ENCODE measurements at places on chromosomes 7 and 10.

GRCh38 chr7:148773334-148773733, 74.6 kb downstream of the CUL1 start:
- peak; percentile 9 for DNase-seq
- H3K27ac ChIP-seq: peak overlapping the region; percentile 52
- H3K4me3 ChIP-seq: no peak overlapping the region
- H3K4me1 ChIP-seq: peaks cover 27% of the 10 kb centered on the region
- no peaks in the 10 kb centered on the region for H3K27me3 ChIP-seq

DNA sequence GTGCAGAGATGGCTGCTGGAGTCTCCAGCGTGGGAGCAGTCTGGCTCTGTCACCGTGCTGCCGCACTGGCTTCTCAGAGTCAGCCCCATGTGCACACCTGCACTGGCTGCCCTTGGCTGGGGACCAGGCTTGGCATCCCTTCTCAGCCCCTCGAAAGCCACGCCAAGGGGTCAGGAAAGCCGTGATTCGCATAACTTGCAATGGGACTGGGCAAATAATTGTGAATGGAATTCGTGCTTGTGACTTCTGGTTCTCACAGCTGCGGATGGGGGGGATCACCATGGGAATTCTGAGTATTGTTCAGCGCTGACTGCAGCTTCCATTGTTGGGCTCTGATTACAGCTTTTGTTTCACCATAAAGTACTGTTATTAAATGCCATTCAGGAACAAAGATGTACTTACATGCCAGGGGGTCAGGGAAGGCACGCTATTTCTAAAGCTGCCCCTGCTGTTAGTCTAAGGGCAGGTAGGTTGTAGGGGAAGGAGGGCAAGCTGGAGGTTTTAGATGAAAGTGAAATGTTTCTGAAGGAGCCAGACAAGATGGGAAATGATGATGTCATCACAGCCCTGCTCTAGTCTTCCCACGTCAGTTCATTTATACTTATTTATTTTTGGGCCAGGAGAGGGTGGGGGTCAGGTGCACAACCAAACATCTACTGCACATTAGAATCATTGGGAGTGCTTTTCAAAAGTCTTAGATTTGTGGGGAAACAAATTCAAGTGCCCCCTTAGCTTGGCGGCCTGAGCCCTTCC, 5.8 kb upstream of the PLEKHA1 start:
- no peak overlapping the region for H3K4me3 ChIP-seq
- H3K36me3 ChIP-seq: no peaks in the 10 kb centered on the region
- no peak for DNase-seq

GRCh38 chr7:150746921-150747320, 9.7 kb downstream of the GIMAP5 start:
- no peak overlapping the region for H3K4me3 ChIP-seq
- peaks cover 27% of the 10 kb centered on the region for H3K4me1 ChIP-seq
- DNase-seq: no peak
- H3K36me3 ChIP-seq: no peaks in the 10 kb centered on the region
- H3K27ac ChIP-seq: no peak overlapping the region

DNA sequence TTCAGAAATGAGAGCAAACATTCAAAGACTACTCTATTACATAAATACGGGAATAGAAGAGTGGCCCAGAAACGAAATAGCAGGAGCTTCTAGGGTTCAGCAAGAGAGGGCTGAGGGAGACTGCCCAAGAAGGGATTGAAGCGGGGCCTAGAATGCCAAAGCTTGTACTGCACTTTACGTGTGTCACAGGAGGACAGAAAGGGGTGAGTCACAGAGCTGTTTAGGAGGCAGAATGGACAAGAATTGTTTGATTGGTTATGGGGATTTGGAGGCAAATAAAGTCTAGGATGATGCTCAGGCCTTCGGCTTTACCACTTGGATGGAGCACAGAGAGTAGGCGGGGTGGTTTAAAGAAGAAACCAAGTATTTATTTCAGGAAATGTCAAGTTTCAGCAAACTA, 11.3 kb upstream of the FXYD4 start:
- peaks cover 22% of the 10 kb centered on the region for H3K4me1 ChIP-seq
- peak overlapping the region; percentile 44 for H3K4me3 ChIP-seq
- peaks cover 15% of the 10 kb centered on the region for H3K27me3 ChIP-seq
- no peak for DNase-seq
- H3K27ac ChIP-seq: no peak overlapping the region
